Ascending aorta (tissue), 2 donors: ENCODE measurements at places on chromosomes 2 and 18.

DNA sequence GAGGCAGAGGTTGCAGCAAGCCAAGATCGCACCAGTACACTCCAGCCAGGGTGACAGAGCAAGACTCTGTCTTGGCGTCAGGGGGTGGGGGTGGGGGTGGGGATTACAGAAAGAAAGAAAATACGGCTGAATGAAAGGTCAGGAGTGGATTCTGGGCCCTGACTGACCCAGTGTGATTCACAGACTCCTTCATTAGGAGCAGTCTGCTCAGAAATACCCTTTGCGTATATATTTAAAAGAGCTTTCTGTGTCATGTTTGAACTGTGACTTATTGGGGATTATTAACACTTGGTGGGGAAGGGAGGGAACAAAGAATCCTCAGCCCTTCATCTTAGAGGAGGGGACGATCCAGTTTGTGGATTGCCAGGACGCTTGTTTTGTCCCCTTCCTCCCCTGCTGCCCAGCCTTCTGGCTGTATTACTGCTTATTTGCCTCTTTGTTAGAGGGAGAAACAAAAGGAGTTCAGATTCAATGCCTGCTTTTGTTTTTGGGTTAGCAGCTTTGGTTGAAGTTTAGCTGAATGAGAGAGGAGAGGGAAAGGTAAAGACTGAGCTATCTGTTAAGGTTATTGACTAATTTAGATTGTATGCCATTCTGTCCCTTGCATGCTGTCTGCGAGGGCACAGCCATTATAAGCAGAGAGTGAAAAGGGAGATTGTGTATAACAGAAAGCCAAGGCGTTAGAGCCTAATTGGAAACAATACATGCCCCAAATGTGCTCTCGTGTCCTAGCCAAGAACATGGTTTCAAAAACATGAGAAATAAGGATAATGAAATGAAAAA lies 118.3 kb downstream of the FMNL2 start:
- H3K27ac ChIP-seq: no peak overlapping the region
- no peaks in the 10 kb centered on the region for H3K4me1 ChIP-seq
- H3K4me3 ChIP-seq: no peak overlapping the region
- no peak for DNase-seq
- no peaks in the 10 kb centered on the region for H3K27me3 ChIP-seq

DNA sequence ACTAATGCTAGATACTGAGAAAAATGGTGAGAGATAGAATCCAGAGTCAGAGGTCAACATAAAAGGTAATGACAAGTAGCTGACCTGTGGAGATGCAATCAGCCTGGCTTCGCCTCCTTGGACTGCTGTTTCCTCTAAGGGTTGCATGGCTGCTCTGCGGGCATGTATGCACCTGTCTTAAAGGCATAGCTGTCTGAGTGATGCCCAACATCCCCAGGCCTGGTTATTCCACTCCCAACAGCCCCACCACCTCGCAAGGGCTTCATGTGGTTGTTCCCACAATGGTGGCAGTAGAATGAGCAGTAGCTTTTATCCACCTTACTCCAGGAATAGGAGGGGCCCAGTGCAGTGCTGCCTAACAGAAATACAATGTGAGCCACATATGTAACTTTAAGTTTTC lies 69.7 kb upstream of the ALK start:
- H3K27ac ChIP-seq: no peak overlapping the region
- no peak overlapping the region for H3K4me3 ChIP-seq
- H3K4me1 ChIP-seq: no peaks in the 10 kb centered on the region
- no peaks in the 10 kb centered on the region for H3K36me3 ChIP-seq
- DNase-seq: no peak

DNA sequence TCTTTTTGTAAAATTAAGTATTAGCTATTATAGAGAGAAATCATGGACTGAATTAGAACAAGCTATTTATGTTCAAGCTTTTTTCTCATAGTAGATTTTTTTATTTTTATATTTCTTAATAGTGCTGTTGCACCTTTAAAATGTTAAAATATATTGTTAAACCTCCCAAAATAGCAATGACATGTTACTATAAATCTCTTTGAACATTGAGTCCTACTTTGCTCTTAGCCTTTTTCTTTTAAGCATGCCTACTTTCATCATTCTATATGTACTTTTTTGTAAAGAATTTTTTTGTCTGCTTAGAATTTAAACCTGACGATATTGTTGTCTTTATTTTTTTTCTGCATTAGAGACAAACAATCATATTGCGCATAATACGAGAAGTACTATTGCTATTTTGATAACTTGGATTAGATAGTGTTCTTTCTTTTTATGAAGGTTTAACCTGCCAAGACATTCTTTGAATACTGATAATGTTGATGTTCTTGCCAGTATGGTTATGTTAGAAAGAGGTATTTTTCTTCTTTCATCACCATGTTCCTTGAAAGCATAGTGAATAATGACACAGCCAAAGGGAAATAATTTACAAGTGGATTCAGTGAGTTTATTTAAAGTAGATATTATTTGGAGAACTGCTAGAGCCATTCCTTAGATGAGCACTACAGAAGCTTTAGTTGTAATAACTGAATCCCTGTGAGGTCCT lies 40.6 kb downstream of the PMS1 start:
- no peak overlapping the region for H3K27ac ChIP-seq
- no peak for DNase-seq
- H3K4me3 ChIP-seq: no peak overlapping the region
- H3K27me3 ChIP-seq: no peaks in the 10 kb centered on the region
- no peaks in the 10 kb centered on the region for H3K4me1 ChIP-seq
- peaks cover 3% of the 10 kb centered on the region for H3K36me3 ChIP-seq

- no peaks in the 10 kb centered on the region for H3K4me1 ChIP-seq
- H3K27ac ChIP-seq: no peak overlapping the region
- no peaks in the 10 kb centered on the region for H3K27me3 ChIP-seq
- H3K4me3 ChIP-seq: no peak overlapping the region
- H3K36me3 ChIP-seq: peaks cover 13% of the 10 kb centered on the region
These were observed 31.0 kb upstream of the WDSUB1 start for GRCh38 chr2:159317392-159318088.

DNA sequence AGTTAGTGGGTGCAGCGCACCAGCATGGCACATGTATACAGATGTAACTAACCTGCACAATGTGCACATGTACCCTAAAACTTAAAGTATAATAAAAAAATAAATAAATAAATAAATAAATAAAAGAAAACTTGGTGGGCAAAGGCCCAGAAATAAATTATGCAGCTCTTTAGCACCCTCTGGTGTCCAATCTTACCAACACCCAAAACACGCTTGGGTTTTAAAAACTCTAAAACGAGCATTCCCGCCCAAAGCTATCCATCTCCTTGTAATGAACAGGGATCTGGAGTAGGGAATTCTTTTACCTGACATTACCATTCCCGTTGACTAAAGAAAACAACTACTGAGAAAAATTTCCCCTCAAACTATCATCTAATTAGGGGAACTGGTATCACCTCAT lies 2005.9 kb upstream of the CELF4 start:
- H3K4me3 ChIP-seq: no peak overlapping the region
- H3K27me3 ChIP-seq: no peaks in the 10 kb centered on the region
- no peaks in the 10 kb centered on the region for H3K4me1 ChIP-seq

DNA sequence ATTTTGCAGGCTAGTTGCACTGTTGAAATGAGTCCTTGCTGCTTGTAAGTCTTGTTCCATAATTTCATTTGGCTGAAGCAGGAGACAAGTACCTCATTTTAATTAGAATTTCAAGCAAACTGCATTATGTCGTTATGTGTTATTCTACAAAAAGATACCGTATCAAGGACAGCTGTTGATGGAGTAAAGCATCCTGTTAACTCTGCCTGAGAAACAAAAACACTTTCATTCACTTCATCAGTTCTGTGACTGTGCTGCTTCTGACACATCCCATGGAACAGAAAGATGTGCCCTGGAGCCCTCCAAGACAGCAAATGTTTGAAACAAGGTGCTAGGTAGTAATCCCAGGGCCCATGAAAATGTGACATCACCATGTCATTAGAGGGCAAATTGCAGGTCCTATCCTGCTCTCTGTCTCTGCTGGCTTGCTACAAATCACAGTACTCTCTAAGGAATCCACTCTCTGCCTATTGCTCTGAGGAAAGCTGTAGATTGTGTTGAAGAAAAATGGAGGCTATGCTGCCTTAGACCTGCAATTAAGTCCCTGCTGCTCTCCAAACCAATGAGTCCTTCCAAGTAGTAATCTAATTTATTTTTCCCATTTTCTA lies 209.7 kb upstream of the PARD3B start:
- no peaks in the 10 kb centered on the region for H3K27me3 ChIP-seq
- no peaks in the 10 kb centered on the region for H3K36me3 ChIP-seq
- no peak overlapping the region for H3K27ac ChIP-seq
- DNase-seq: no peak

GRCh38 chr2:158649846-158650245 lies 145.3 kb upstream of the DAPL1 start:
- no peaks in the 10 kb centered on the region for H3K36me3 ChIP-seq
- no peak overlapping the region for H3K4me3 ChIP-seq
- no peak for DNase-seq

- peaks cover 3% of the 10 kb centered on the region for H3K36me3 ChIP-seq
- H3K4me3 ChIP-seq: no peak overlapping the region
- no peaks in the 10 kb centered on the region for H3K27me3 ChIP-seq
- no peak for DNase-seq
These were observed 147.1 kb downstream of the IKZF2 start for GRCh38 chr2:213004197-213004821.

- no peak for DNase-seq
- H3K4me3 ChIP-seq: no peak overlapping the region
- no peak overlapping the region for H3K27ac ChIP-seq
- H3K27me3 ChIP-seq: no peaks in the 10 kb centered on the region
These were observed 9.9 kb downstream of the MOB1A start for GRCh38 chr2:74168739-74169138.
